ENCODE measurements at places on chromosomes 6 and 20.

- DNase-seq: no peak
These were observed 188.9 kb downstream of the ATXN1 start for GRCh38 chr6:16572317-16572716.

- DNase-seq: no peak
These were observed 48.1 kb downstream of the FOXC1 start for GRCh38 chr6:1657771-1658165.

DNA sequence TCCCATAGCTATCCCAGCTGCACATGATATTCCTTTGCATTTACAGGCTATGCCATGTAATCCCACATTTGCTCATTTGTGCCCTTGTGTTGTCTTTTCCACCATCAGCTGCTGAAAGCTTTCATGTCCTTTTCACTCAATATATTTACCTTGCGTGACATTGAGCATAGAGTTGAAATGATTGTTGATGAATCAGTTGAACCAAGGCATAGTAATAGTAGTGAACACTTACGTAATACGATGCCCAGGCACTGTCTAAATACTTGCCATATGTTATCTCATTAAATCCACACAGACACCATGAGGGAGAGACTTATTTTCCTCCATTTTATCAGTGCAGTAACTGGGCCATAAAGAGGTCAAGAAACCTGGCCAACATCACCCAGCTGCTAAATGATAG lies 13.1 kb downstream of the RNF8 start:
- DNase-seq: no peak

DNA sequence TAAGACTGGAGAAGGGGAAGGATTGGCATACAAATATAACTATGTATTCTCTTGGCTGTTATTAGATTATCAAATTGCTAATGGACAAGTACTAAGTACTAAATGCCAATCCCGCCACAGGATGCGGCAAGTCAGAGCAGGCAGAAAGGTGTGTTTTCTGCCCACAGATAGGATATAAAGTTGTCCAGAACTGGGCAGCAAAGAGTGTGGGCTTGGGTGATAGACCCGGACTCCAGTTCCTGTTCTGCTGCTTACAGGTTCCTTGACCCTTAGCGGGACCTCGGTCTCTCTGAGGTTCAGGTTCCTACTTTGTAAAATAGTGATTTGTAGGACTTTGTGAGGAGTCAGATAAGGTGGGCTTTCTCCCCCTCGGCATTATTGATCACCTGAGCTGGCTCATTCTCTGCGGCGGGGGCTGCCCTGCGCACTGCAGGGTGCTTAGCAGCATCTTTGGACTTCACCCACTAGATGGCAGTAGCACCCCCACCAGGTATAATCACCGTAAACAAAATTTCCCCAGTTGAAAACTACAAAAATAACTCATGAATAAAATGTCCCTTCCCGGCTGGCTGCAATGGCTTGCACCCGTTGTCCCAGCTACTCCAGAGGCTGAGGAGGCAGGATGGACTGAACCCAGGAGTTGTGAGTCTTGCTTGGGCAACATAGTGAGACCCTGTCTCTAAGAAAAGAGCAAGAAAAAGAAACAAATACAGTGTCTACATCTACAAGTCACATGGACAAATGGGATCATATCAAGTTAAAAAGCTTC lies 193.1 kb downstream of the DOK5 start:
- DNase-seq: peak; percentile 33
